IgD-negative memory B cell (primary cell): ENCODE measurements at places on chromosomes 6 and 20. TPM values are rescaled to one million over a fixed set of nuclear protein-coding genes. Genes with fewer than 3 reads are reported as not detected.

Gene SLC17A9
- polyA plus RNA-seq, result 4.1 TPM

Gene KIF6
- polyA plus RNA-seq, result not detected

Gene POM121L2
- polyA plus RNA-seq, result not detected

Gene FOXC1
- polyA plus RNA-seq, result not detected

Gene ATP9A
- polyA plus RNA-seq, result 0.20 TPM

Gene JAG1
- not detected for polyA plus RNA-seq

Gene ANKEF1
- polyA plus RNA-seq, result 6.2 TPM

Gene DDO
- not detected for polyA plus RNA-seq

Gene UST
- polyA plus RNA-seq, result 1.3 TPM

Gene MCHR2
- not detected for polyA plus RNA-seq

Gene RAB32
- polyA plus RNA-seq, result 0.68 TPM

Gene E2F1
- polyA plus RNA-seq, result 0.43 TPM

Gene BRPF3
- polyA plus RNA-seq, result 8.9 TPM

Gene SERINC3
- 91.5 TPM for polyA plus RNA-seq

Gene AVP
- polyA plus RNA-seq, result not detected

Gene MTFR2
- 1.5 TPM for polyA plus RNA-seq

Gene CITED2
- polyA plus RNA-seq, result 15.8 TPM

Gene TUBB2B
- 0.55 TPM for polyA plus RNA-seq

Gene IL17F
- not detected for polyA plus RNA-seq

Gene PTCRA
- polyA plus RNA-seq, result 1.0 TPM

Gene CTCFL
- polyA plus RNA-seq, result not detected

Gene RAET1L
- polyA plus RNA-seq, result not detected

Gene LKAAEAR1
- polyA plus RNA-seq, result 0.83 TPM

Gene TMEM244
- 0.84 TPM for polyA plus RNA-seq

Gene LTA
- polyA plus RNA-seq, result 16.3 TPM

Gene NOTCH4
- polyA plus RNA-seq, result 4.9 TPM

Gene SIRPG
- 3.2 TPM for polyA plus RNA-seq

Gene BPI
- not detected for polyA plus RNA-seq

Gene ADGRB3
- polyA plus RNA-seq, result not detected

Gene TNFRSF6B
- polyA plus RNA-seq, result not detected

Gene CYP24A1
- polyA plus RNA-seq, result not detected

Gene C20orf141
- polyA plus RNA-seq, result not detected

Gene TNNC2
- polyA plus RNA-seq, result 3.2 TPM
